Gastroesophageal sphincter (tissue), 4 donors: ENCODE measurements at places on chromosomes 3 and 15.
A peak's percentile ranks its signal among the peaks of the same experiment; 100 is the strongest.

GRCh38 chr3:94875149-94875548 lies 812.3 kb downstream of the NSUN3 start:
- no peak for ATAC-seq

DNA sequence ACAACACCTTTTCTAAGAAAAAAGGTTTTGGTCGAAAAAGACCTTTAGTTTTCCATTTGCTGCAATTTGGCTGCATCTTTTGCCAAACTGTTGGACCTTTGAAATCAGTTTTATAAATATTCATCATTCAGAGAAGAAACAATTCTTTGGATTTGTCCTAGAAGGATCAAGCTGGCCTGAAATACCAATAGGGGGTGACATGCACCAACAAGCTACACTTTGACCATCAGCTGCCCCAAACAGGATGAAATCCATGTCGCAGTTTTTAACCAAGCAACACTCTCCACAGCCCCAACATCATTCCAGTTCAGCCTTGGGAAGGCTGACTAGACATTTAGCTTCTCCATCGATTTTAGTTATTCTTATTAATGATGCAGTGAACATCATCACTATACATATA lies 9.8 kb downstream of the RPL15 start:
- no peak for ATAC-seq

DNA sequence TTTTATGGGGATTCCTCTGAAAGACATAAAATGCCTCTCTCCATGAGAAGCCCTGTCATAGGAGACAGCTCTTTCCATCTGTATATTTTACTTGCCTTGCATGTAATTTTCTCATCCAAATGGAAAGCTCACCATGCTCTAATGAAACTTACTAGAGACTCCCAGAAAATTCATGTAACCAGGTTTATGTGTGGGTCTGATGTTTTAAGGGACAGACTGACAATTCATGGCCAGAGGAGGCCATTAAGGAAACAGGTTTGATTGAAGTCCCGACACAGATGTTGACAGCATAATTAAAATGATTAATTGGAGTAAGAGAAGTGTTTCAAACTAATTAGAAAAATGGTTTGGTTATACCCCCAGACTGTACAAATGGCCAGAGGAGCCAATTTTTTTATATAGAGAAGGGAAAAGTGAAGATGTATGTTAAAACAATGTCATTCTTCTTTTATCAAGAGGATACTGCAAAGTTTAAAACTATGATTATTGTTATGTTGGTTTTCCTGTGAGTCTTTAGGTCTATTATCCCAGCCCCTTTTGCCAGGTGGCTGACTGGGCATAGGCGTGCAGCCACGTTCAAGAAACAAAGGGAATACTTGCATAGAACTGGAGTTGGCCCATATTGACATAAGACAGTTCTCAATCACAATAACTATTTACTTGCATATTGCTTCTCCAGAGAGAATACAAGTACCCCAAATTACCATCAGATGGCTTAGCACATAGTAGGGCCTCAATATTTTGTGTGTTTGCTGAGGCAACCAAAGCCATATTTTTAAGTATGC lies 64.8 kb downstream of the RBMS3 start:
- ATAC-seq, result no peak

DNA sequence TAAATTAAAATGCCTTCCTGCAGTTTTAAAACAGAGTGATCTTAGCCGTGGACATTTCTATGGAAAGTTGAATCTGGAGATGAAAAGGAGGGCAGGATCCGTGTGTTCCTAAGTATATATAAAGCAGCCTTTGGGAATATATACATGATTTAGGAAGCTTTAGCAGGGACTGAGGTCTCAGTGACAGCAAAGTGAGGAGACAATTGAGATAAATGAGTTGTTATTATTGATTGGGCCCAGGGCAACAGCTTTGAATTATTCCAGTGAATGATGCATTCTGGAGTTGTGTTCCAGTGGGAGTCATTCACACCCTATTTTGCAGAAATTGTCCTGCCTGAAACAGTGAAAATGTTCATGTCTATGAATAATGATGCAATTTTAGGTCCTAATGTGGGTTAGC lies 281.4 kb downstream of the BCHE start:
- ATAC-seq, result no peak

- no peak for ATAC-seq
Observed at GRCh38 chr3:17639257-17639656, 103.2 kb downstream of the TBC1D5 start.

DNA sequence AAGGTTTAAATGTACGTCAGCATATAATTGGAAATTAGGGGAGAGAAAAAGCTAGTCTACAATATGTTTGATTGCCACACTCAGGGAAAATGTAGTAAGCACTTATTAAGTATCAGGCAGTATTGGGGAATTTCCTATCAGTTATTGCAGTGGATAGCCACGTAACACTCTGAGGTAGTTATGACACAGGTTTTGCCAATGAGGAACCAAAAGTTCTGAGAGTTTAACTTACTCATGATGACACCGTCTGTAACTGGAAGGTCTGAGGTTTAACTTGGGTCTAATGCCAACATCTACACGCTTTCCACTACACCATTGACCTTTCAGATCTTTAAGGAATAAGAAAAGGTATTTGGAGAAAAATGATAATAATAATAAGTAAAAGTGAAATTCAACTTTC lies 89.5 kb downstream of the ZMAT3 start:
- ATAC-seq, result no peak

DNA sequence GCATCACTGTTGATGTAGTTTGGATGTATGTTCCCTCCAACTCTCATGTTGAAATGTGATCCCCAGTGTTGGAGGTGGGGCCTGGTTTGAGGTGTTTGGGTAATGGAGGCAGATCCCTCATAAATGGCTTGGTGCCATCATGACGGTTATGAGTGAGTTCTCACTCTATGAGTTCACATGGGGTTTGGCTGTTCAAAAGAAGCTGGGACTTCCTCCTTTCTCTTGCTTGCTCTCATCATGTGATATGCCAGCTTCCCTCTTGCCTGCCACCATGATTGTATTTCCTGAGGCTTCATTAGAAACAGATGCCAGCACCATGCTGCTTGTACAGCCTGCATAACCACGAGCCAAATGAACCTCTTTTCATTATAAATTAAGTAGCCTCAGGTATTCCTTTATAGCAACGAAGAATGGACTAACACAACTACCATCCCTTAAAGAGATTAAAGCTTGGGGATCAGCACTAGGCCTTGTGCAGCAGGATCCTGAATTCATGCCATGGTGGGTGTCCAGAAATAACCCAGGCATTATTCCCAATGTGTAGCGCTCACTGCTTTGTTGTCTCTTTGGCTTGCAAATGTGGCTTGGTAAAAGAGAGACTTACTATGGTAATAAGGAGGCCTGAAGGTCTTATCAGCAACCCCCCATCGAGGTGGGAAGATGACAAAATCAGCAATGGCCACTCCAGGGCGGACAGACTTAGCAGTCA lies 41.9 kb downstream of the NDUFB4 start:
- no peak for ATAC-seq

- ATAC-seq, result no peak
Observed at GRCh38 chr3:38210141-38210757, 44.9 kb downstream of the OXSR1 start.

DNA sequence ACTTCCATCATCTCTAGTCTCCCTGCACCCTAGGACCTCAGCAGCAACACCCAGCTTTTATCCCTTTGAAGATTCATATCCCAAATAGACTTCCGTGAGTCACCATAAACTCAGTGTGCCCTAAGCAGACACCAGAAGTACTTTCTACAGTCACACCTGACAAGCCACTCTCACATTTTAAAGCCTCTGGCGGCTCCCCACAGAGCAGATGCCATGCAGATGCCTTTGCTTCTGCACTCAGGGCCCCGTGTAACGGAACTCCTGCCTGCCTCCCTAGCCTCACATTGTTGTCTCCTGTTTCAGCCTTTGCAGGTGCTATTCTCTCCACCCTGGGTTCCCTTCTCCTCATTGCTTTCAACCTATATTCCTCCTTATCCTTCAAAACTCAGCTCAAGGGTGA lies 155.5 kb upstream of the SLC24A5 start:
- ATAC-seq, result no peak

DNA sequence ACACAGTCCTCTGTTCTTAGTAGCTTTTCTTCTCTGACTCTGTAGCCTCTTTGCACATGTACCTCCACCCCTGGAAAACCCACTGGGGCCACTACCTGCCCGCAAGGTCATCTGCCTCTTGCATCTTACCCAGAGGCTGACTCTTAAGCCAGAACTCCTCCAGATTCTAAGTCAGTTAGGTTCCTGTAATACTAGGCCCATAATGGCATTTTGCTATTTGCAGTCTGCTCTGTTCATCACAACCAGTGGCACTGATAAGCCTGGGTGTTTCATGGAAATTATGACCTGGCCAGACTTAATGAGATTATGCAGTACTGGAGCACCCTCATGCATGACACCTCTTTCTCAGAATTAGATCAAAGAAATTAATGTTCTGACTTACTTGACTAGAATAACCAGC lies 31.7 kb upstream of the ATG7 start:
- no peak for ATAC-seq

- ATAC-seq, result no peak
Observed at GRCh38 chr3:100297784-100298183, 36.8 kb upstream of the NIT2 start.

- ATAC-seq, result no peak
Observed at GRCh38 chr3:148718982-148719862, 21.5 kb downstream of the AGTR1 start.

GRCh38 chr15:36499412-36500389 lies 79.7 kb upstream of the CDIN1 start:
- ATAC-seq, result no peak

DNA sequence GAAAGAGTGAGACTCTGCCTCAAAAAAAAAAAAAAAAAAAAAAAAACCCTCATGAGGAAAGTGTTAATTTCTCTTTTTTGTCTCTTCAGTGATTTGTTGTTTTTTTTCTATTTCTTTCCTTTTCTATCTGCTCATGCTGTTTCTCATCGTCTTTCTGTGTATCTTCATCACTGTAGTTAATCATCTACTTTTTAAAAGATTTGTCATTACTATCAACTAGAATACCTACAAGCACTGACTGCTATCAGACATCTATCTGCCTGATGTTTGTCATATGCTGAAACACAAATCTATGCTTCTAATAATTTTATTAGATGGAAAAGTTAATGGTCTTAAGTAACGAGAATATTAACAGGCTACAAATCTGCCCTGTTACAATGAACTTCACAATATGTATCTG lies 26.8 kb downstream of the CCDC14 start:
- ATAC-seq, result no peak

DNA sequence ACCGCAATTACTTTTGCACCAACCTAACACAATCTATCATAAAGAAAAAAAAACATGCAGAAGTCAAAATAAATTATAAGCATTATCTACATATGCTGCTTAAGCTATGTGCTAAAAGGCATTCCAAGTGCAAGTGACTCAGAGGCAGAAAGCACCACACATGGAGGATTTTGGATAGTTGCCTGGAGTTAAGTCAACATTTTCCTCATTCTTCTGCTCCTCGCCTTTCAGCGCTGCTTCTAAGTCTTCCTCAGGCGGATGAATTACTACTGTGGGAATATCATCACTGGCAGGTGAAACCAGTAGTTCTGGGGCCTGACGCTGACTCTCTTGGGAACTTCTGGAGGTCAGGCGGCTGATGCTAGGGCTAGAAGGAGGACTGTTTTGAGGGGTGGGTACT lies 53.1 kb downstream of the SLC4A7 start:
- peak; percentile 58 for ATAC-seq

- no peak for ATAC-seq
Observed at GRCh38 chr15:35448294-35448693, 97.7 kb downstream of the DPH6 start.

DNA sequence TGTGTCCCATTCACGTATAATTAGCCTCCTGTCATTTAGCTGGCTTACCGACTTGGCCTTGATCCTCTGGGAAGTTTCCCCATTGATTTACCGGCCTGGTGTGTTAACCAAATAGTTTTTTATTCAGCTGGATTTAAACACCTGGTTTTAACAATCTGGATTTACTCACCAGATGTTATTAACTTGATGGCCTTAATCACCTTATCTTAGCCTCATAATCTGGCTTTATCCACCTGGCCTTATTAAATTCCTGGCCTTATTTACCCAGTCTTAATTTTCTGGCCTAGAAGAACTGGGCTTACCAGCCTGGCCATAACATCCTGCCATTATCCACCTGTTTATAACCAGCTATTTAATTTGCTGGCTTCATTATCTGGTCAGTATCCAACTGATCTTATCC lies 89.9 kb downstream of the IL12A start:
- no peak for ATAC-seq

DNA sequence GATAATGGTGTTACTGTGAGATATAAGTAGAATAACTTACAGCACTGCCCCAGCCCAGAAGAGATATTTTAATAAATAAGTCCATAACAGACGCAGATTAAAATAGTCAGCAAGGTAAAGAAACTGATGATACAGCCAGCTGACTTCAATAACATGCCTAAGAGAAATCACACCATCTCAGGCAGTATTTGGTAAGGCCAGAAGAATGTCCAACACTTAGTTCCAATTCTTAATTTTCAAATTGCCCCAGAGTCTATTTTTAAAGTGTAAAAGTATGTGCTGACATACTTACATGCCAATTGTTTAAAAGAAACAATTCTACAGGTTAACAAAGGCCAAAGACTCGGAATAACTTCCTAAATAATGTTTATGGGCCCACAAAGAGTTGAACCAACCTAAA lies 1.6 kb downstream of the GNB4 start:
- ATAC-seq, result no peak

DNA sequence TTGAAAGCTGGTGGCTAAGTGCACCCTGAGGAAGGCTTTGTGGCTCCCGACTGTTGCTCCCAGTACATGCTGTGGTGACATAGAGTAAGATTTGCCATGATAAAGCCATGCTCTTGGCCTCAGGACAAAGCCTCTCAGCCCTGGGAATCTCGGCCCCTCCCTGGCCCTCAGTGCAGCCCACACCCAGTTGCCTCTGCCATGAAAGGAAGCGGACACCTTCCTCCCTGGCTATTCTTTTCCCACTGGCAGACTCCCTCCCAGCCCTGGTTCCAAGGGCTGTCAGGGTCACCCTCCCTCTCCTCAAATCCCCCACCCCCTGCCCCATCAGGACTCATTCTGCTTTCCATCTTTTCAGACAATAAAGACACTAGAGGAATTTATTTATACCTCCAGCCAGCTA lies 119.8 kb upstream of the NEO1 start:
- ATAC-seq, result no peak
